ENCODE measurements at places on chromosomes 6 and 20. TPM values are rescaled to one million over a fixed set of nuclear protein-coding genes. Genes with fewer than 3 reads are reported as not detected.

The WFDC2 gene
- 4.1 TPM for total RNA-seq

The ZBTB22 gene
- 23.2 TPM for total RNA-seq

The SYNDIG1 gene
- 17.9 TPM for total RNA-seq

The FBXL4 gene
- 40.7 TPM for total RNA-seq

The VSX1 gene
- total RNA-seq, result not detected

The AKAP12 gene
- total RNA-seq, result 142 TPM

The SLC4A11 gene
- 0.89 TPM for total RNA-seq

The DEFB132 gene
- not detected for total RNA-seq

The PTGIS gene
- total RNA-seq, result 89.7 TPM

The PREX1 gene
- total RNA-seq, result 33.9 TPM

The ADGRF5 gene
- total RNA-seq, result 23.8 TPM

The TMEM217 gene
- total RNA-seq, result 1.6 TPM

The CDH26 gene
- total RNA-seq, result 3.6 TPM

The EPPIN gene
- total RNA-seq, result not detected

The ULBP1 gene
- not detected for total RNA-seq

The CENPW gene
- 2.8 TPM for total RNA-seq

The C20orf202 gene
- 0.80 TPM for total RNA-seq

The HLA-DPA1 gene
- 141 TPM for total RNA-seq

The CST2 gene
- total RNA-seq, result not detected

The BMP2 gene
- total RNA-seq, result 6.1 TPM

The RTF2 gene
- total RNA-seq, result 88.7 TPM

The LST1 gene
- total RNA-seq, result 17.7 TPM

The MROH8 gene
- 5.2 TPM for total RNA-seq

The CRISP2 gene
- total RNA-seq, result not detected

The PHACTR2 gene
- total RNA-seq, result 141 TPM

The C6orf132 gene
- total RNA-seq, result 2.6 TPM

The OTOR gene
- not detected for total RNA-seq
